ENCODE measurements at places on chromosomes 4 and X. TPM values are rescaled to one million over a fixed set of nuclear protein-coding genes. Genes with fewer than 3 reads are reported as not detected.

Gene LANCL3
- total RNA-seq: 0.48 TPM

Gene RGN
- total RNA-seq: 1.4 TPM

GRCh38 chrX:23828881-23829280, 45.9 kb downstream of the SAT1 start:
- no peak for DNase-seq

- DNase-seq: no peak
Observed at GRCh38 chr4:165678236-165678935, 194.7 kb upstream of the TLL1 start.

- no peak for DNase-seq
Observed at GRCh38 chrX:68121835-68122234, 311.5 kb downstream of the OPHN1 start.

Gene VCX
- total RNA-seq: not detected

DNA sequence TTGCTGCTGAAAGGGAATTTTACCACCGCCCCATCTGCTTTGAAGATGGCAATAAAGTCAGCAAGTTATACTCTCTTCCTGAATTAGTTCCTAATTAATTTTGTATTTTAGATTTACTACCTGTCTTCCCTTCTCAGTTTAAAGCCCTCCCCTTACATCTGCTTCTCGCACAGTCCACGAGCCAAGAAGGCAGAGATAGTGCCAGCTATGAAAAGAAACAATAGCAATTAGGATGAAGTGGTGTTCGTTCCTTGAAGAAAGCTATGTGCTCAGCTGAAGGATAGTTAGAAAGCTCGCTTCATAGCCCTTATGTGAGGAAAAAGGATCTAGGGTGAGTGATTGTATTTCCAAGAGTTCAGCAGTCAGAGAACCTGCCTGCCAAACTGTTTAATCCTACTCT, 1678.8 kb upstream of the TENM3 start:
- DNase-seq: no peak

DNA sequence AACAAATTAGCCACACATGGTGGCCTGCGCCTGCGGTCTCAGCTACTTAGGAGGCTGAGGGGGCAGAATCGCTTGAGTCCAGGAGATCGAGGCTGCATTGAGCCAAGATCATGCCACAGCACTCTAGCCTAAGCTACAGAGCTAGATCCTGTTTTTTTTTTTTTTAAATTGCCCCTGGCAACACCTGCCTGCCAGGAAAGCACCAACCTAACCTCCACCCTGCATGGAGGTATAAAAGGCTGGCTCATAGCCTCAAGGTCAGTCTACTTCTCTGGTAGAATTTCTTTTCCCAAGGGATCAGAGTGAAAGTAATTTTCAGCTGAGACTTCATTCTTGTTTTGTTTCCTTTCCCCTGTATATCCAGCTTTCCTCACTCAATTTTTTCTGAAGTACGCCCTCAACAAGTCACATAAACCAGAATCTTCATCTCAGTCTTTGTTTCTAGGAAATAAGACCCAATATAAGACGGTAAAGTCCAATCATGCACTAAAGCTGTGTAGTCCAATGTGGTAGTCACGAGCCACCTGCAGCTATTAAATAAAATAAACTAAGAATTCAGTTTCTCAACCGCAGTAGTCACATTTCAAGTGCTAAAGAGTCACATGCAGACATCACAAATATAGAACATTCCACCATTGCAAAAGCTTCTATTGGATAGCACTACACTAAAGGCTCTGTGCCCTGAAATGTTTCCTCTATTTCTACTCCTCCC, 113.3 kb downstream of the HPGD start:
- DNase-seq: no peak

- DNase-seq: no peak
Observed at GRCh38 chrX:39477031-39477761, 620.6 kb downstream of the BCOR start.

DNA sequence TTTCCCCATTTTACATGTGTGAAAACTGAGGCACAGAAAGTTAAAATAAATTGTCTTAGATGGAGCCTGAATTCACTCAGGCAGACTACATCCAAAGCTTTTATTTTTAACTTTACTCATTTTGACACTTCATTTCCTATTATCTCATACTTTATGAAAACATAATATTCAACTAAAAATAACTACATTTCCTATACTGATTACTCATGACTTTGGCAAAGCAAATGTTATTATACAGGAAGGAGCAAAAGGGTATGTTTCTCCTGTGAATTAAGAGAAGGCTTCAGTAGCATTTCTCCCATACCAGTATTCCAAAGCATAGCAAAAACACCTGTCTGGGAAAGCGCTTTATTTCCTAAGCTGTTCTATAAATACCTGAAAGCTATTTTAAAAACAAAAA, 178.6 kb downstream of the ADAMTS3 start:
- DNase-seq: no peak

Measured in umbilical cord (tissue), 2 donors.